Chondrocyte (in vitro differentiated cells): ENCODE measurements at places on chromosomes 13 and 19. TPM values are rescaled to one million over a fixed set of nuclear protein-coding genes. Genes with fewer than 3 reads are reported as not detected.

Gene CPB2
- not detected in 3 replicates for total RNA-seq

DNA sequence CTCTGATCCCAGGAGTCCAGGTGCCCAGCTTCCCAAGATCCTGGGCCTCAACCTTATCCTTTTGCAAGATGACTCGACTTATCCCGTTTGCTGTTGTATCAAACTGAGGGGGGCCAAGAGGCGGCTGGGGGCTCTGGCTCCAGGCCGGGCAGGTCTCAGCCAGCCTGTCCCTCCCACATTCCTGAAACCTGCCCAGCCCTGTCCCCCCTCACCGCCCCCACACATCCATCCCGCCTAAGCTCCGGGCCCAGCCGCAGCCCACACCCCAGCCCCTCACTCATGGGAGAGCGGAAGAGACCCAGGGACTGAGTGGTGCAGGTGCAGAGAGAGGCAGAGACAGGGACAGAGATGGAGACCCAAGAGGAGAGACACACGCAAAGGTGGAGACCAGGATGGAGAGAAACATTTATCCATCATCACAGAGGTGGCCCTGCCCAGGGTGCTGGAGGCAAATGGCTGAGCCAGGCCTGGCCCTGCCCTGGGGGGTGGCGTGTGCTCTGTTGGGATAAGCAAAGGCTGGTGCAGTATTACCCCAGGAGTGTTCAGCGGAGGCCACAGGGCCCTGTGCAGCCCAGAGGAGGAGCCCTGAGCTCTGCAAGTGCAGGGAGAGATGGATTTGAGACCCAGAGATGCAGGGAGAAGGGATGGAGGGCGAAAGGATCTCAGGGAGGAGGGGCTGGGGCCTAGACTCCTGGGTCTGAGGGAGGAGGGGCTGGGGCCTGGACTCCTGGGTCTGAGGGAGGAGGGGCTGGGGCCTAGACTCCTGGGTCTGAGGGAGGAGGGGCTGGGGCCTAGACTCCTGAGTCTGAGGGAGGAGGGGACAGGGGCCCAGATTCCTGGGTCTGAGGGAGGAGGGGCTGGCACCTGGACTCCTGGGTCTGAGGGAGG lies 1.6 kb downstream of the BCAM start:
- H3K36me3 ChIP-seq = peaks cover 11% of the 10 kb centered on the region
- H3K4me1 ChIP-seq = peaks cover 26% of the 10 kb centered on the region
- DNase-seq = no peak
- no peaks in the 10 kb centered on the region for H3K27me3 ChIP-seq
- no peak overlapping the region for H3K27ac ChIP-seq

GRCh38 chr19:57648331-57649003 lies 15.5 kb downstream of the ZNF211 start:
- no peak for DNase-seq
- H3K4me3 ChIP-seq = no peak overlapping the region

Gene SLC25A41
- total RNA-seq = 0.20 TPM in 1 of 3 replicates, not detected in the others

- no peak for DNase-seq
- no peaks in the 10 kb centered on the region for H3K4me1 ChIP-seq
- no peak within 1 kb of the TSS for H3K4me3 ChIP-seq
- peaks cover 3% of the 10 kb centered on the region for H3K36me3 ChIP-seq
- H3K27ac ChIP-seq = no peak within 1 kb of the TSS
Observed at GRCh38 chr19:3771906-3772455, at the start of gene RAX2. Gene RAX2, minus strand, starts transcription at chr19:3772228. Its CDS starts 486 bp downstream, at chr19:3771742.

Gene CRLF1
- total RNA-seq = 13.2 to 21.9 TPM (median 15.3 TPM) in 3 replicates

DNA sequence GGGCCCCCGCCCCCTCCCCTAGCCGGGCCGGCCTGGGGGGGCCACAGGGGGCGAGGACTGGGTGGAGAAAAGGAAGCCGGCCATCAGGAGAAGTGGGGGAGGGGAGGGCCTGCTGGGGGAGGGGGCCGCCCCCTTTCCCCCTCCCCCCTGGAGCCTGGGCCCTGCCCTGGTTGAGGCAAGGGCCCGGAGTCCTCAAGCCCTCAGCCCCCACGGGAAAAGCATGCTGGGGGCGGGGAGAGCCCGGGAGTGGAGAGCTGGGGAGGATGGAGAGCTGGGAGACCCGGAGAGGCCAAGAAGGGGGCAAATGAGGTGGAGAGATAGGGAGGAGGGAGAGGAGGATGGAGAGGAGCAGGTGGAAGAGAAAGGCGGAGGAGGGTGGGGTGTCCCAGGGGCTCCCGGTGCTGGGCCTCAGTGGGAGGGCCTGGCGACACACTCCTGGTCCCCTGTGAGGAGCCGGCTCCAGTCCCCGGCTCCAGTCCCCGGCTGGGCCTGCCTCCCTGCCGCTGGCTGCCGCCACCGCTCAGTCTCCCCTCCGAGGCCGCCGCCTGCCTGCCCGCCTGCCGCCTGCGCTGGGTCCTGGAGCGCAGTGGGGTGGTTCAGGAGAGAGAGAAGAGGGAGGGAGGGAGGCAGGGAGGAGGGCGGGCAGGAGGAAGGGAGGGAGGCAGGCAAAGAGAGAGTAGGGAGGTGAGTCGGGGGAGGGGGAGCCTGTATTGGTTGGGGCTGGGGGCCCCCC lies at the start of gene GRIK5:
Gene GRIK5, minus strand, starts transcription at position 588 of the 733 bp plus-strand sequence. CDS start 4,436 bp downstream, outside the sequence.
- DNase-seq = no peak
- H3K27ac ChIP-seq = no peak within 1 kb of the TSS
- no peak within 1 kb of the TSS for H3K4me3 ChIP-seq

GRCh38 chr13:76292726-76293125 lies 593.5 kb downstream of the KCTD12 start:
- H3K36me3 ChIP-seq = no peaks in the 10 kb centered on the region
- H3K27me3 ChIP-seq = no peaks in the 10 kb centered on the region
- H3K27ac ChIP-seq = no peak overlapping the region

DNA sequence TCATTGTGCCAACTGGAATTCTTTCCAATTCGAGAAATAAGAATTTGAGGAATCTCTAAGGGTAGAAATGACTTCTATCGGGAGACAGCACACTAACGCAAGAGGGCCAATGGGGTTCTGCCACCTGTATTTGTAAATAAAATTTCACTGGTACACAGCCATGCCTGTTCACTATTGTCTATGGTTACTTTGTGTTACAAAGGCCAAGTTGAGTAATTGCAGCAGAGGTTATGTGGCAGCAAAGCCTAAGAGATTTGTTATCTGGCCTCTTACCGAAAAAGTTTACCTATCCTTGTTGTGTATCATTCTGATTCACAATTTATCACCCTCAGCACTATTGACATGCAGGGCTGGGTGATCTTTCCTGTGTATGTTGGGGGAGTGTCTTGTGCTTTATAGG lies 278.0 kb downstream of the KLF5 start:
- no peak for DNase-seq
- H3K36me3 ChIP-seq = no peaks in the 10 kb centered on the region
- no peaks in the 10 kb centered on the region for H3K27me3 ChIP-seq
- no peak overlapping the region for H3K27ac ChIP-seq

- H3K27ac ChIP-seq = no peak overlapping the region
- no peak for DNase-seq
- H3K4me1 ChIP-seq = no peaks in the 10 kb centered on the region
- no peaks in the 10 kb centered on the region for H3K27me3 ChIP-seq
Observed at GRCh38 chr13:104460554-104460953, 1394.3 kb upstream of the SLC10A2 start.

Gene PGLYRP1
- not detected in 3 replicates for total RNA-seq

Gene CRX
- not detected in 3 replicates for total RNA-seq

DNA sequence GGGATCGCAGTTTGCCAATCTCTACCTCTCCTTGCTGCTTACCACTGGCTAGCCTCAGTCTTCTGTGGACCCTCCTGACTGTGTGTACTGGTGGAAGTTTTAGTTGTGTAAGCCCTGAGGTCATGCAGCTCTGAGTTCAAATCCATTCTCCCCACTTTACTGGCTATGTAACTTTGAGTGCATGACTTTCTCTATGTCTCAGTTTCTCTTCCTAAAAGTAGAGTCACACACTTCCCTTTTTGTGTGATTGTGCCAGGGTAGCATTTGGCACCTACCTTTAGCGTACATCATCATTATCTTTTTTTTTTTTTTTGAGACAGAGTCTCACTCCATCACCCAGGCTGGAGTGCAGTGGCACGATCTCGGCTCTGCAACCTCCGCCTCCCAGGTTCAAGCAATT lies 70.3 kb downstream of the MAP4K1 start:
- no peak for DNase-seq
- no peak overlapping the region for H3K4me3 ChIP-seq
- H3K4me1 ChIP-seq = peaks cover 10% of the 10 kb centered on the region
- no peaks in the 10 kb centered on the region for H3K36me3 ChIP-seq
- H3K27me3 ChIP-seq = peaks cover 9% of the 10 kb centered on the region

DNA sequence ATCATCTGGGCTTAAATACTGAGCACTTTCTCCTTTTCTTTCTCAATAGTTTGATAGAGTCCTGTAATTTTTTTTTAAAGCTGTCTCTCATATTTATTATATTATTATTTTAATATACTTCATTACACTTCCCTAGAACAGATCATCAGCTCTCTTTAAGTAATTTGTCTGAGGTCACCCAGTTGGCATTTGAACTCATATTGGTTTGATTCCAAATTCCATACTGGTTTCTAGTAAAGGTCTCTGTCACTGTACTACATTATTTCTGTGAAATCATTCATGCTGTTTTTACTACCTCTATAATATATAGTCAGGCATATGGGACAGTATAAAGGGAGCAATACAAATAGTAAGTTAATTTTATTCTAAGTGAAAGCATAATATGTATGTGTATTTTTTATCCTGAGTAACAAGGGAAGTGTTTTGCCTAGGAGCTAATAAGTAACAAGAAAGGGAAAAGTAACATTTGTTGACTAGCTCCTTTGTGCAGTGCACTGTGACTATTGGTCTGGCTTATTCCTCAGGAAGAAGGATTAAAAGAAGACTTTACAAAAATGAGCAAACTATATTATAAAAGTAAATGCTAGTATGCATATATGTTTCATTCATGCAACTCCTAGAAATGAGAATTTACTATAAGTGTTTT lies 14.3 kb downstream of the LPAR6 start:
- no peak overlapping the region for H3K4me3 ChIP-seq
- H3K27me3 ChIP-seq = no peaks in the 10 kb centered on the region
- peaks cover 21% of the 10 kb centered on the region for H3K36me3 ChIP-seq

Gene JSRP1
- total RNA-seq = 0.42 to 0.51 TPM in 2 of 3 replicates, not detected in the other

Gene JUNB
- total RNA-seq = 99.0 to 129 TPM (median 122 TPM) in 3 replicates

DNA sequence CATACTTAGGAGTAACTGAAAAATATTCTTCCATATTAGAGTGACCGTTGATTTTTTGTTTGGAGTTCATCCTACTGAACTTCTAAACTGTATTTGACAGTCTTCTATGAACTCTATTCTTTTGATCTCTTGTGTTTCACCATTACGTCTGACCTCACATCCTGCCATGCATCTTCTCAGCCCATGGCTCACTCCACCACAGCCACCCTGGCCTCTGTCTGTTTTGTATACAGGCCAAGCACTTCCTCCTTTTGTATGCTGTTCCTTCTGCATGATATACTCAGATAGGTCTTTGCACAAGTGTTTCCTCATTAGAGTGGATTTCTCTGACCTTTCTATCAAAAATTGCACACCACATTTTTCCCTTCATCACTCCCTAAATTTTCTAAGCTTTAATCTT lies 119.9 kb downstream of the MAB21L1 start:
- H3K27ac ChIP-seq = no peak overlapping the region
- no peaks in the 10 kb centered on the region for H3K36me3 ChIP-seq
- H3K27me3 ChIP-seq = no peaks in the 10 kb centered on the region
- H3K4me1 ChIP-seq = no peaks in the 10 kb centered on the region
- DNase-seq = no peak
- no peak overlapping the region for H3K4me3 ChIP-seq

GRCh38 chr19:41321600-41322270 lies 11.8 kb downstream of the CCDC97 start:
- H3K27ac ChIP-seq = peak overlapping the region; percentile 100
- DNase-seq = no peak

- no peak overlapping the region for H3K4me3 ChIP-seq
- no peaks in the 10 kb centered on the region for H3K4me1 ChIP-seq
- DNase-seq = no peak
Observed at GRCh38 chr13:71274923-71275608, 591.9 kb downstream of the DACH1 start.

DNA sequence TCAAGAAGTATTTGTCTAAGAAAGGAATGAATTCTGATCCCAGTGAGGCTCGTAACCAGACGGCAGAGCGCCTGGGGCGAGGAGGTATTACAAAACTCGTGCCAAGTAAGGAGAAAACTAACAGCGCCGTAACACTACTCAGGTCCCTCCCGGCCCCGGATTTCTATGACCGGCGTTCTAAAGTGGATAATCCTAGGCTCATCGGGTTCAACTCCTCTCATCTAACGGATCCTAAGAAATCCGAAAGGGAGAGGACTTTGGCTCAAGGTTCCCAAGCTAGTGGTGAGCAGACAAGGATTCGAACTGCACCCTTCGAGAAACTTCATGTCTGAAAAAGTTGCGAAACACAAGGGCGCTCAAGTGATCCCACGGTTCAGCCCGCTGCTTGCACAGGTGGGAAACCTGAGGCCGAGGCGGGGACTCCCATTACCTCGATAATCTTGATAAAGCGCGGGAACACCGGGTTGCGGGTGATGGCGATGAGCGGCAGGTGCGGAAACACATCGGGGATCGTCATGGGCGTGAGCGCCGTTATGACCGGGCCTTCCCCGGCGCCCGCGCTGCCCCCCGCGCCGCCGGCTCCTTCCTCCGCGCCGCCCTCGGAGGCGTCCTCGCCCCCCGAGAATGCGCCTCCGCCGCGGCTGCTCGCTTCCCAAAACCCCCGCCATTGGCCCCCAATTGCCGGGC lies 529 bp downstream of the LONP1 start:
- no peaks in the 10 kb centered on the region for H3K27me3 ChIP-seq
- no peak for DNase-seq
- peak overlapping the region; percentile 94 for H3K4me3 ChIP-seq
- H3K36me3 ChIP-seq = no peaks in the 10 kb centered on the region
